Retina (tissue), 1 donor: ENCODE measurements at places on chromosomes 2 and 18.
A peak's percentile ranks its signal among the peaks of the same experiment; 100 is the strongest.

DNA sequence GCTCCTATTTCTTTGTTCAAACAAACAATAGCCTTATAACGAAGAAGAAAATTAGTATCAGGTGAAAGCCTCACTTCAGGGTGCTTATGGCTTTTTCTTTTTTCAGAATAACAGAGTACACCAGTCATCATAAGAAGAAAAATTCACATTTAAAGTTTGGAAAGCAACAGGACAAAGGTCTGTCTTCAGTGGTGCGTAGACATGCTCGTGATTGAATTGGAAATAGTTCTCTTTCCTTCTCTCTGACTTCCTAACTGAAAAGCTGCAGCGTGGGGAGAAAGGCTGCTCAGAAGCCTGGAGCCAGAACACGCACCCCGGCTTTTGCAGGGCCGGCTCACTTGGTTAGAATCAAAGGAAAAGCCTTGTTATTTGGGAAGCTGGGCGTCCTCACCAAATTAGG is 127.6 kb upstream of the ZNF516 start:
- peak; percentile 78 for DNase-seq

DNA sequence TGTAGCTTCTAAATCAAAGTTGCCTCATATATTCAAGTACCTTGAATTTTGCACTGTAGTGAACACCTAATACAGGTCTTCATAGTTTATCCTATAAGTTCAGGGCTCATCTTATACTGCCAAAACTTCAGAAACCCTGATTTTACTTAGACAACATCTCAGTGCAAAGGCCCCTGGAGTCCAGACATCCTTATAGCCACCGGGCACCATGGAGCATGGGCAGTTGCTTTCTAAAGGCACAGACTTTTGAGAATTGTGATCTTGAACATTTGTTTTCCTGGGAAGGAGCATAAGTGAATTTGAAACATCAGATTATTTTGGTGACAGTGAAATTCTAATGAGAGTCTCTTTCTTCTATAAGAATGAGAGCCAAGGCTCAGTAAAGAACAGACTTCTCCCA is 292.3 kb downstream of the CYRIA start:
- no peak for DNase-seq

GRCh38 chr2:62765619-62766376 is 60.3 kb downstream of the EHBP1 start:
- no peak for DNase-seq

DNA sequence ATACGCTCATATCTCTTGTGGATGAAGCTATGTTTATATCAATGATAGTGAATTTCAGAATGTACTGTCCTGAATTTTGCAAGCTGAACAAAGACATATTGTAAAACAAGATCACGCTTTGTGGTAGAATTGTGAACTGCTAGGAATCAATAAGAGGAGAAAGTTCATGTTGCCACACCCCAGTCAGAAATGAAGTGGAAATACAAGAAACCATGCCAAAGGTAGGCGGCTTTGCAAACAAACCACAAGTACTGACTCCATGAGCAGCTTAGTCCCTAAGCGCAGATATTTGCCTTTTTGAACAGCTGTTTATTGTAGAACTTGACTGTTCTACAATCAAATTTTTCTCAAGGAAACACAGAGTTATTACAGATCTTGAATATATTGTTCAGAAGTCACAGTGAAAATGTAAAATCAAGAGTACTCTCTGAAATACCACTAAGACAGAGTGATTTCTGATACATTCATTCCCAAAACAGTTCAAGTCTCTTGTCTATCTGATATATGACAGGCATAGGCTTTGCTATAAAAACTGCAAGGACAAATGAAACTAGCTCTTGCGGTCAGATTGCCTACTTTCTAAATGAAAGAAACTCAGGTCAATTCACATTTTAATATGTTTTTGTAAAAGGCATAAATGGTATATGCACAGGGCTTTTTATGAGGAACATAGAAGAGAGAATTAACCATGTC is 120.9 kb upstream of the CDH19 start:
- no peak for DNase-seq

GRCh38 chr2:2861666-2862240 is 515.9 kb downstream of the EIPR1 start:
- no peak for DNase-seq

GRCh38 chr2:15736396-15737180 is 144.9 kb downstream of the DDX1 start:
- no peak for DNase-seq

DNA sequence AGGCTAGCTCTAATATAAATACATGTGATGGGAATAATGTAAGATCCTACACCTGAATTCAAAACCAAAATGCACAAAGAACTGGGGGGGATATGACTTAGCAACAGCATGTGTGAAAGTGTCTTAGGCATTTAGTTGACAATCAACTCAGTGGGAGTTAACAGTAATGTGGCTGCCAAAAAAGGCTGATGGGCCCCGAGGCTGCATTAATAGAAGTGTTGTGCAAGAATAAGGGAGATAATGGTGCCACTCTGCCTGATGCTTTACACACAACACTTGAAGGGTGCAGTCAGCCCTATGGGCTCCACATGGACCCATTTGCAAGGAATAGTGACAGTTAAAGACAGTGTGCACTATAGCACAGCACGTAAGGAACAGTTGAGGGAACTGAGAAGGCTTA is 649.4 kb upstream of the ZEB2 start:
- no peak for DNase-seq

DNA sequence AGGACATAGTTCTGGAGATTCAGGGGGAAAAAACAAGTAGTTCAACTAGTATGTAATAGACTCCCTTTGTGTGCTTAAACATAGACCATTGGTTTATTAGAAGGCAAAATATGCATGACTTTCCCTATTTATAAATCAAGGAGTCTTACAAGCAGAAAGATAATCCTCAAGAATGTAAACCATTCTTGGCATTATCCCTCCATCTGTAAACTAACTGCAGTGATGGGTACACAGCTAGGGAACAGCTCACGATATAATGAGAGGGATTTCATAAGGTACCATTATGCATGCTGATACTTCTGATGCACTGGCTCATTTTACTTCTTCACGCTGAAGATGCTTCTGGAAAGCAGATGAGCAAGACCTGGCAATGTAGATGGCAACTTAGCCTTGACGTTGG is 878 bp downstream of the FBXO15 start:
- no peak for DNase-seq

GRCh38 chr2:134527381-134527780 is 191.4 kb downstream of the TMEM163 start:
- DNase-seq: no peak

DNA sequence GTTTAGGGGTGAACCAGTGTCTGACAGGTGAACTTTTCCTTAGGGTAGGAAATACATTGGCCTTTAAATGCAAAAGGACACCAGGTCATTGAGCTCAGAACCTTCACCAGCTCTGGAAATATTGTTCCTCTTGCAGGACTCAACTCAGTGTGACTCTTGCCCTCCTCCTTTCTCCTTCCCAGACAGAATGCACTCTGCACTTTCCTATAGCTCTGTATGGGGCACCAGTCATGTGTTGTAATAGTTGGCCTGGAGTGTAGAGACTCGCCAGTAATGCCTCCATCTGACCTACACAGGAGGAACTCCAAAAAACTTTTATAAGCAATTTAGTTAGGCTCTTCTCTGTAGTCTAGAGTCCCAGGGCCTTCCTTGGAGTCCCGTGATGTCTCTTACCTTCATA is 248.5 kb upstream of the EPAS1 start:
- no peak for DNase-seq

DNA sequence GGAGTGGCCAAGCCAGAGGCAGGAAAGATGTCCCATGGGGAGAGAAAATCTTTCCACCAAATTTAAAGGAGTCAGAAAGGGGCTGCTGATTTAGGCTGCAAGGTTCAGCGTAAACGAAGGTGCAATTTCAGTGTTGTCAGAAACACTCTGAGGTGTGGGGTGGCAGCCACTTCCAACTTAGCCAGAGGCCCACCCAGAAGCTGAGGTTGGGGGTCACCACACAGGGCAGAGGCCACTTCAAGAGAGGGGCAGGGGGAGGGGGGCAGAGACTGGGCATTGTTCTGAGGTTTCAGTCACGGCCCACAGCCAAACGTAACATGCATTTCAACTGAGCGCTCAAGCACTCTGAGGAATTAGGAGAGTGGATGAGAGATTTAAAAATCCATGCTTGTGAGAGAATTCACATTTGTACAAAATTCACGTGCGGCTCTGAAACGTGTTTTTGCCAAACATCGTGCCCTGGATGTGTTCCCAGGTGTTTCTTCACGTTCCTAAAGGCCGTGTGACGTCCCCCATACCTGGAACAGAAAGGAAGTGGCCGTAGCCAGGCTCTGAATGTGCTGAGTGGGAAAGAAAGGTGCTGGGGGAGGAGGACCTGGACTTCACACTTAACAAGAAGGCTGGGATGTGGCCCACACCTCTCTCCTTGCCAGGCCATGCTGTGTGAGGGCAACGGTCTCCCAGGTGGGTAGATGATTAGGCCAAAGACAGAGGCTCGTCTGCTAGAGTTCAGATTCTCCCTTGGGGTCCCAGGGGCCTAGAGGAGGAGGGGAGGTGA is 19.5 kb upstream of the BOK start:
- no peak for DNase-seq

DNA sequence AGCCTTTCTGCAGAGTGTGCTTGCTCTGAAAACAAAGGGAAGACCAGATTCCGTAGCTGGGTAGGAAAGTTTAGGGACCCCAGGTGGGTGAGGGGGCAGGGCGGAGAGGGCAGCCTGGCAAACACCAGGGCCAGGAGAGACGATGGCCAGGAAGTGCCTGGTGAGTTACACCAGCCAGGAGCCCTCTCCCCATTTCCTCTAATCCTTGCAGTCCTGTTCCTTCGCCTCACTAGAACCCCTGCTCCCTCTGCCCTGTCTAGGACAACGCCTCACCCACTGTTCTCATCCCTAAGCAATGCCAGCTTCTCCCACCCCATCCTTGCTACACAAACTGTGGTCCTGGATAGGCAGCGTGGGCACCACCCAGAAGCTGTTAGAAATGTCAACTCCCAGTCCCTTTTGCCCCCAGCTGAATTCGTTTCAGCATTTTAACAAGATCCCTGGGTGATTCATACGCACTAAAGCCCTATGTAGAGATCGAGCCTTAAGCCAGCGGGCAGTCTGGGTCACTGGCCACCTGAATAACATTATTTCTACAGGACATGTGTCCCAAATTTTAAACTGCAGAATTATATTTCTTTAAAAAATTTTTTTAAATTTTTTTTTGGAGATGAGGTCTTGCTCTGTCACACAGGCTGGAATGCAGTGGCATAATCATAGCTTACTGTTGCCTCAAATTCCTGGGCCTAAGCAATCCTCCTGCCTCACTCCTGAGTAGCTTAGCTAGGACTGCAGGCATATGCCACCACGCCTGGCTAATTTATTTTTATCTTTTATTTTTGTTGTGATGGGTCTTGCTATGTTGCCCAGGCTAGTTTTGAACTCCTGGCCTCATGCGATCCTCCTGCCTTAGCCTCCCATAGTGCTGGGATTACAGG is 10.9 kb downstream of the WIPF1 start:
- DNase-seq: no peak

DNA sequence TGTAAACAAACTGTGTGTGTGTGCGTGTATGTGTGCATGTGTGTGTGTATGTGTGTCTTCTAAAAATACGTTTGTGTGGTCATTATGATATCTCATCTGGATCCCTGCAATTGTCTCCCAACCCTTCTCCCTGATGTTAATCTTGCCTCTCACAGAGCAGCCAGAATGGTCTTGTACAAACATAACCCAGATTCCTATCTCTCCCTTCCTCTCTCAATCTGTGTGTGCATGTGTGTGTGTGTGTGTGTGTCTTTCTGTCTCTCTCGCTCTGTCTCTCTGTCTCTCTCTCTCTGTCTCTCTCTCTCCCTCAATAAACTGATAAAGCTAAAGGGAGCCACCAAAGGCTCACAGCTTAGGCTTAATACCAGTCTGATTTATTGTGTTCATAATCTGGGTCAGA is 210.8 kb downstream of the PAX3 start:
- DNase-seq: no peak

- no peak for DNase-seq
These were observed 595 bp upstream of the HDHD2 start for GRCh38 chr18:47150824-47151366.
